NAMALWA (cell line): ENCODE measurements at places on chromosomes 13 and 19.

DNA sequence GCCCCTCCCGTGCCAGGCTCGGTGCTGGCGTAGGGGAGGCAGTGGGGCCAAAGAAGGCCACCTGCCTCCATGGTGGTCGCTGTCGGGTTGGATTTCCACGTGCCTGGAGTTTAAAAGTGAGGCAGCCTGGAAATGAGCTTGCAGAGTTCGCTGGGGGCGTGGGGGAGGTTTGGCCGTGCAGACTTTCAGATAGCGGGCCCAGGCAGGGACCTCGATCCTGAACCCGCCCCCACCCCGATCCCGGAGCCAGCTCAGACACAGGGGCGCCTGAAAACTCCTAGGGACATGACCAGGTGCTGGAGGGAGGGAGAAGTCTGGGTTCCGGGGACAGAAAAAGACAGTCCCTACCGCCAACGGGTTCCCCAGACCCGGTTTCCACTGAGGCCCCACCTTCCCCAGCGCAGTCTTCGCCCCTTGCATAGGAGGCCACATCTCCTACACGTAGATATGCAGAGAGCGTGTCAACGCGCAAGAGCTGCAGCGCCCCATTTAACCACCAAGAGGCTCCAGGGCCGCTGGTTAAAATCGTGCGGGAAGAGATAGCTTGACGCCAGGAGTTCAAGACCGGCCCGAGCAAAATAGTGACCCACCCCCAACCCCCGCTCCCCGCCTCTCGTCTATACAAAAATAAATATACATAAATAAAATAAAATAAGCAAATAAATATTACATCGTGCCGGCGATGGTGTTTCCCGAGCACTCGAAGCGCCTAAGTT is 8.5 kb downstream of the CCDC8 start:
- DNase-seq = no peak

- DNase-seq = no peak
These were observed 111.9 kb downstream of the COL4A2 start for GRCh38 chr13:110418944-110419343.

DNA sequence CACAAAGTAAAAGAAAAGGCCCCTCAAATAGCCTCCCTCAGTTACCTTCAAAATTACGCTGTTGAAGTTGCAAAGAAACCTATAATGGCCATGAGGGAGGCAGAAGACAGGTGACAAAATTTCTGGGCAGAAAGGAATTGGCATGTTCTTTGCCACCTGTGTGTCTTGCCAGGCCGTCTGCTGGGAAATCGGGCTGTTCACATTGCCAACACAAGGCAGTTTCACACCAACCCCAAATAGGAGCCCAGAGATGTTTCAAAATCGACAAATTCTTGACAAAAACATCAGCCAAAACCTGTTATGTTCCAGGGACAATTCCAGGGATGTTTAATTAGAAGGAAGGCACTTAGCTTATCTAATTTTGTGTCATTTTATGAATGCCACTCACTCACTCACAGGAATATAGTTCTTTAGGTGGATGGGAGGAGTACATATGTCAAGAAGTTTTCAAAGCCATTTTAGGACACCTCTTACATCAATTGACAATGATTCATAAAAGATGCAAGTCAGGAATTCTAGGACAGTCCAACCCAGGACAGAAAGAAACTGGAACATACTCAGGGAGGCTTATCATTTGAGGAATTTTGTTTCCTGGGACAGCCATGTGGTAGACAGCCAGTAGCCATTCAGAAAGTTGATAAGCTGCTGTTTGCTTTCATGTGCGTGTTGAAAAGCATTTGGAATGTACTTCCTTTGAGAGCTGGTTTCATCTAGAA is 164.5 kb downstream of the RGCC start:
- no peak for DNase-seq

DNA sequence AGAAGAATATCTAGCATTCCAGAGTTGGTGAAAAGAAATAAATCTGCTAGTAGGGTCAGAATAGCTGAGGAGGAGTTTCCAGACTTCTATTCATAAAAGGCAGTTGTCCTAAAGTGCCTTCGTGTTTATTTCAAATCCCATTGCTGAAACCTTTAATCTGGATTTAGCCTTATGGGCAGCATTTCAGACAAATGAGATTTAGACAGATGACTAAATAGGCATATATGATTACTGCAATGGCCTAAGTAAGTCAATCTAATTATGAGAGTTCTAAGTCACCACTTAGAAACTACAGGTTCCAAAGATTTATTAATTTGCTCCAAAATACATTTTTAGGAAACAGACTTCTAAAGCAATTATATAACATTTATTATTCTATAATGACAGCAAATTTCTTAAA is 368.7 kb downstream of the LIG4 start:
- DNase-seq = no peak

- no peak for DNase-seq
These were observed 16.9 kb downstream of the CARS2 start for GRCh38 chr13:110689041-110689440.

DNA sequence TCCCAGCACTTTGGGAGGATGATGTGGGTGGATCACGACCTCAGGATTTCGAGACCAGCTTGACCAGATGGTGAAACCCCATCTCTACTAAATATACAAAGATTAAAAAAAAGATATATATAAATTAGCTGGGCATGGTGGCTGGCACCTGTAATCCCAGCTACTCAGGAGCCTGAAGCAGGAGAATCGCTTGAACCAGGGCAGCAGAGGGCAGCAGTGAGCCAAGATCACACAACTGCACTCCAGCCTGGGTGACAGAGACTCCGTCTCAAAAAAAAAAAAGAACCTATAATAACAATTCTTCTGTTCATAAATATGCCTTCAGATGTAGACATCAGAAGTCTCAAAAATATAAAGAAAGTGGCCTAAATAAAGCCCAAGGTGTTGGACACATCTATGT is 7.6 kb downstream of the ZNF737 start:
- peak; percentile 42 for DNase-seq

DNA sequence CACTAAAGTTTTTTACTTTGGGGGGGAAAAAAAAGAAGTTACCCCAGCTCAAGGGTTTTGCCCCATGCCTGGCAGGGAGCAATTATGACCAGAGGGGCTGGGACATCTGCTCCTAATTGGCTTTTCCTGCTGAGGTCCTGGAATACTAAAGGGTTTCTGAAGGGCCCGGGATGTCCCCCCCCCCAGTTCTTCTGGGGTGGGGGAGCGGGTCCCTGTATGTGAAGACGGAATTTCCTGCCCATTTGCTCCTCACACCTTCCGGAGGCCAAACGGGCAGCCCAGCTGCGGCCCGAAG is 1.1 kb upstream of the DLL3 start:
- DNase-seq = no peak

- no peak for DNase-seq
These were observed 17.8 kb downstream of the SULT2B1 start for GRCh38 chr19:48569814-48570213.

DNA sequence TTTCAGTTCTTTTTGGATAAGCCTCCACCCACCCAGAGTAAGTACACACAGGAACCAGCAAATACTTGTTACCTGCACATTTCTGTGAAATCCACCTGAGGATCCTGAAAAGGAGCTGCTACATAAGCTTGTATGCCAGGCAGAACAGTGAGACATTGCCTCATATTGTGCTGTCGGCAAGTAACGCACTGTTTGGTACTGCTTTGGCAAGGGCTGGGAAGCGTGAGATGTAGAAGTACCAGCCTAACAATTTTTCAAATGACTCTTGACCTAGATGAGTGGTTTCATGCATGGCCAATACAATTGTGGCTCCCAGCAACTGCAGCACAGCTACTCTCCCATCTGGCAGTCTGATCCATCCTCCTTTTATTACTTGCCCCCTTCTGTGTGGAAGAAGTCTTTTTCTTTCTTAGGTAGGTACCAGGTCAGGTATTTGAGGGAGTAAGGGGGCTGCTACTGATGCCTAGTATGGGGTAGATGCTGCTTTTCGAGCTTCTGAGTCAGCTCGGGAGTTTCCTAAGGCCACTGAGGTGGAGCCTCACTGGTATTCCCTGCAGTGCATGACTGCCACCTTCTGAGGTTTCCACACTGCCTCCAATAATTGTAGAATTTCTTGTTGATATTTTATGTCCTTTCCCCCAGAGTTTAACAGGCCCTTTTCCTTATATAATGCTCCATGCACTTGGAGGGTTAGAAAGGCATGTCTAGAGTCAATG is 52.2 kb downstream of the ZNF737 start:
- DNase-seq = no peak

DNA sequence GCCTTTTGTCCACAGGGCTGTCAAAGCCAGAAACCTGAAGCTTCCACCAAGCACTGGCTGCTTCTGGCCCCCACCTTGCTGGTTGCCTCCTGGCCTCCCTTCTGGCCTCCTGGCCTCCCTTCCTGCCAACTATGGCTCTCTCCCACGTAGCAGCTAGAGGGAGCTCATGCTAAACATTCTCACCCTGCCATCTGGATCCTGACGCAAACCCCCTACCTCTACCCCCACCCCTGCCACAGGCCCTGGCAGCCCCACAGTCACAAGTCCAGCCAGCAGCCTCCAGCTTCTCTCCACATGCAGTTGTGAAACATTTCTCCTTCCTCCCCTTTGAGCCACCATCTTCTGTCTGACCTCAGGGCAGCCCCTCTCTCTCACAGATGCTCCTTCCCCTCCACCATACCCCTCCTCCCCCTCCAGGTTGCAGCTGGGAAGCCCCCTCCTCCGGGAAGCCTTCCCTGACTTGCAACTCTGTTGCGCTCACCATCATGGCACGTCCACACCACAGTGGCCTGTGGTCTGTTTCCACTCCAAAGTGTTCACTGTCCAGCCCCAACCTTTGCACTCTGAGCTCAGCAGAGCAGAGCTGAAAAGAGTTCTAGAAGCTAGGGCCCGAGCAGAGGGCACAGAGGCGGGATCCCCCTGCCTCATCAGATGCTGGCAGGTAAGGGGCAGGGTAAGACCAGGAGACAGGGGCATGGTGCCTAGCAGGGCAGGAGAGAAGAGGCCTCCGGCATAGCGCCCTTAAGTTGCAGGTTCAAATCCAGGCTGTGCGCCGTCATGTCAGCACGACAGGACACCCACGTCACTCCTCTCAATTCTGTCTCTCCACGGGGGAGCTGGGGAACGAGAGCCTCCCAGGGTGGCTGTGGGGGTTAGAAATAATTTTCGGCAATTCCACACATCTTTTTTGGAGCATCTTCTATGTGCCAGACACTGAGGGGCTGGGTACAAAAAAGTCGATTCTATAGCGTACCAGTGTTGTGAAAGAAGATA is 7.3 kb downstream of the ADGRL1 start:
- DNase-seq = peak; percentile 55

GRCh38 chr19:49920624-49921363 is 8.2 kb upstream of the ATF5 start:
- no peak for DNase-seq

DNA sequence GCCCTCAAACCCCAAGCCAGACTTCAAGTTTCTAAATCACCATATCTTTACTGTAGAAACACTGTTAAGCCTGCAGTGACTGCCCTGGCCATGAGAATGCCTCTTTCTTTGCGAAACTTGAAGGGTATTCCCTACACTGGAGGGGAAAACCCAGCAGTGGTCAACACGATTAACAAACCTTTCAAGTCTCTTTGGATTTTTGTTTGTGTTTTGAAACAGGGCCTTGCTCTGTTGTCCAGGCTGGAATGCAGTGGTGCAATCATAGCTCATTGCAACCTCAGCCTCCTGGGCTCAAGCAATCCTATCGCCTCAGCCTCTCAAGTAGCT is 17.4 kb upstream of the POMP start:
- DNase-seq = no peak

DNA sequence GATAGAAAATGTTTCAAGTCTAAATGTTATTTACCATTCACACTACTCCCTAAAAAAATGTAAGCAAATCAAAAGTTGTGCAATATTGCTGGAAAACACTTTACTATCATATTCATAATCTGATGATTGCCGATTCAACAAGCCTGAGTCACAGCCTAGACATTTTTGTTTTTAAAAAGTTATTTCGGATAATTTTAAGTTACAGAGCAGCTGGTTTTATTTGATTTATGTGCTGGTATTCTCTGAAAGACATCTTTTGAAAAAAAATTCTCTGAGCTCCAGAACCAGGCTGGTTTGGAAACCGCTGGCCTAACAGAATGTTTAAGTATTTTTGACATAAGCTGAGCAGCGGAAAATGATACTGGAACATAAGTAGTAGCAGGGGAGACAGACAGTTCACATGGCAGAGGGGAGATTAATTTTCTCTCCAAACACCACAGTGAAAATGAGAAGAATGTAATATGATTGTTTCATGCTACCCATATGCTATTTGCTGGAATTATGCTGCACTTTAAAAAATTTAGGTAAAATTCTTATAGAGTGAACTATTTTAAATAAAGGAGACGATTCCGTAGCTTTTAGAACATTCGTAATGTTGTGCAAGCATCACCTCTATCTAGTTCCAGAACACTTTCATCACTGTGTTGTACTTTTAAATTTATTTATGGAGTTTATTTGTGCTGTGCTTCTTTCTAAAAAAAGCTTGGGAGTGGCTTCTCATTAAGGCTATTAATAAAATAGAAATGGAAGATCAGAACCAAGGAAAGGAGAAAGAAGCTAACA is 36.1 kb downstream of the TBC1D4 start:
- no peak for DNase-seq

DNA sequence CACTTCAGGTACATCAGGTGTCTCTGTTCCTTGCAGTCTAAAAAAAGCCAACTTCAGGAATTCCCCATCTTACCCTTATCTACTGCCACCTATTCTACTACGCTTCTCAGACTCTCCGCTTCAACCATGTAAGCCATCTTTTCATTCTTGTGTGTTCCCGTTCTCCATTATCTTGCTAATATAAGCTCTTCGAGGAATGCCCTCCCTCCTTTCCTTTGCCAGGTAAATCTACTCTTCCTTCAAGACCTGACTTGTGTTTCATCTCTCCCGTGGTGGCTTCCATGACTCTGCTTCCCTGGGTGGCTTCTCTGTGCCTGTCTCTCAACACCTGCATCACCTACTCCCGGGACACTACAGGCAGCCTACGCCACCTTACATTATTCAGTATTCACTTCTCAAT is 42.3 kb upstream of the MEDAG start:
- DNase-seq = no peak

DNA sequence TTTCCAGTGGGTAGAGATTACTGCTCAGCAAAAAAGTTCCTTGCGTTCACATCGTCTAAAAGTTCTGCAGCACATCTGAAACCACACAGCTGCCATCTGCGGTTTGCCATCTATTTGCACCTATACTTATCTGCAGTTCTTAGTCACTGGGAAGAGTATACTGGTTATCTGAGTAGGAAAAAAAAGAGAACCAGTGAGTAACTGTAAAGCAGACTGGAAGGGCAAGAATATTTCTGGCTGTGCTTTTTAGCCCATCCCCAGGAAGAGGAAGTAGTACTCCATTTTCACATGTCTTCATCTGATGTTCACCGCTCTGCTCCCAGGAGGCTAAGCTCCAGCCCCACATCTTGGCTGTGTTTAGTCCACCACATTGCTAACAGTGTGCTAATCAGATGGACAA is 35.6 kb downstream of the EFNB2 start:
- DNase-seq = no peak

- peak; percentile 60 for DNase-seq
These were observed 7.1 kb upstream of the CLPP start for GRCh38 chr19:6354098-6354674.

DNA sequence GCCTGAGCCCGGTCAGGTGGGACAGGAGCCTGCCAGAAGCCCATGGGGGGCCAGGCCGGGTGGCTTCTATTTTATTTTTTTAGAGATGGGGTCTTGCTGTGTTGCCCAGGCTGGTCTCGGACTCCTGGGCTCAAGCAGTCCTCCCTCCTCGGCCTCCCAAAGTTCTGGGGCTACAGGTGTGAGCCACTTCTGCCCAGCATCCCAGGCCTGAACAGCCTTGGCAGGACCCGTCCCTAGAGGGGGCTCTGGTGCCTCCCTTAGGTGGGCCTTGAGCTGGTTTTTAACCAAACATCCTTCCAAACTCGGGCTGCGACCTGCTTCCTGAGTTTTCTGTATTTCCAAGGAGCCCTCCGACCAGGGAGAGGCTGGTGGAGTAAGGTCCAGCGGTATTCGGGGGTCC is 10.5 kb downstream of the COMP start:
- no peak for DNase-seq
